ENCODE measurements at places on chromosomes 3 and 15.
A peak's percentile ranks its signal among the peaks of the same experiment; 100 is the strongest.

GRCh38 chr3:57048052-57048671, 12.3 kb upstream of the SPATA12 start:
- no peak for DNase-seq

DNA sequence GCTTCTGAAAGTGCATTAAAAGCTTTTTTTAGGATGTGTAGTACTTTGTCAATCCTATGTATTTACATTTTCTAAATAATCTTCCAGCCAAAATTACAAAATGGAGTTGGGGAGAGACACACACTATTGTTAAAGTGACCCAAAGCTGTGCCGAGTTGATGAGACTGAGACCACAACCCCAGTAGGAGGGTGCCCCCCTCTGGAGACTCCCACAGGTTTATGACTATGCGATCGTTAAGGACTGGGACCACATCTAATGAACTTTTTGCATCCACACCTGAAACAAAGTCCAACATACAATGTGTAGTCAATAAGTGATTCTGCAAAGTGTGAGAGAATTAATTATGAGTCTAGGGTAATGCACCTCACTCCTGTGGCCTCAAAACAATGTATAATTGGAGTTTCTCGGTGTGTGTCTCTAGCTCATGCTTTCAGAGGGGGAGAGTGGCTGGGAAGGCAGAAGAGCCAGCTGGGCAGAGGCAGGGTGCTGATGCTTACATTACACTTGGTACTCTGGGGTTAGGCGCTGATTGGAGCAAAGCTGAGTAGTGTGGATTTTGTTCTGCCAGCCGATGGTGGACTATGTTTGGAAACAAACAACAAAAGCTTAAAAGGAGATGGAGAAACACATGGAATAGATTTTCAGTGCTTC, 102.8 kb downstream of the KCNH8 start:
- DNase-seq = no peak

DNA sequence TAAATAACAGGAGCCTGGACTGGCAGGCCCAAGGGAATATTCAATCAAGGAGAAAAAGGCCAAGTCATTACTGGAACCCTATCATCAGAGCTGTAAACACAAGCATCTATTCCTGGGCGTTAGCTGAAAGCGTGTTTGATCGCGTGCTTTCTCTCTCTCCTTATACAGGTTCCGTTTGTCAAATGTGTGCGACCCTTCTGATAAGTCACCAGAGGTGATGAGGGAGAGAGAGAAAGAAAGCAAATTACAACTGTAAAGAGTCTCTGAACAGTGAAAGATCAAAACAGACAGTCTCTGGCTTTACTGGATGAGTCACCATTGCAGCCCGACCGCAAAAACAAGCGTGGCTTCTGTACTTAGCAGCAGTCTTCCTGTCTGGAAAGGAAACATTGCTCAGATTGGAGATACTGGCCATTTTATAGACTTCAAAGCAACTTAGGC, 39.5 kb upstream of the TPRG1 start:
- peak; percentile 57 for DNase-seq

DNA sequence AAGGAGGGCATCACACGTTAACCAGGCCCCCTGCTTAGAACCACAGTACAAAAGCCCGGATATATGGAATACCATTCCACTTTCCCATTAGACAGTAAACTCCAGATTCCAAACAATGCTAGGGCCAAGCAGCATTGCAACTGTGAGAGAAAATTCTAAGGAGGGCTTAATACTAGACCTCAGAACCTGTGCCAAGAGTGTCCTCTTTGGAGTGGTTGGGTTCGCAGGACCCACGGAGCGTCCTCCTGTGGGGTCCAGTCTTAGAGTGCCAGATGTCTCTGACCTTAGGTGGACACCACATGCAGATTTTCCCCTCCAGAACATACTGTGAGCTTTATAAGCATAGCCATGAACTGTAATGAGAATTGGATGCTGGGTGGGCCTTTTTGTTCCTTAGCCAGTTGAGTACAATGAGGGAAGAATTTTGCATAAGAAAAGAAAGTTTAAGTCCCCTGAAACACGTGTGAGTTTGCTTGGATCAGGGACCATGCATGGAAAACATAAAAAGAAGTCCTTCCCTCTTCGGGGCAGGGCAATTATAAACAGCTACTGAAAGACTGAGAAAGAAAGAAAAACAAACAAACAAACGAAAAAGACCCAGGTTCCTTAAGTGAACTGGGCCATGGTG, 325.7 kb downstream of the NEK10 start:
- DNase-seq = no peak

- no peak for DNase-seq
These were observed 151.9 kb downstream of the RBPMS2 start for GRCh38 chr15:64623347-64623996.

GRCh38 chr15:44910981-44911625, 45.4 kb upstream of the TERB2 start:
- DNase-seq = no peak

GRCh38 chr3:31522152-31522551, 10.6 kb upstream of the STT3B start:
- no peak for DNase-seq

DNA sequence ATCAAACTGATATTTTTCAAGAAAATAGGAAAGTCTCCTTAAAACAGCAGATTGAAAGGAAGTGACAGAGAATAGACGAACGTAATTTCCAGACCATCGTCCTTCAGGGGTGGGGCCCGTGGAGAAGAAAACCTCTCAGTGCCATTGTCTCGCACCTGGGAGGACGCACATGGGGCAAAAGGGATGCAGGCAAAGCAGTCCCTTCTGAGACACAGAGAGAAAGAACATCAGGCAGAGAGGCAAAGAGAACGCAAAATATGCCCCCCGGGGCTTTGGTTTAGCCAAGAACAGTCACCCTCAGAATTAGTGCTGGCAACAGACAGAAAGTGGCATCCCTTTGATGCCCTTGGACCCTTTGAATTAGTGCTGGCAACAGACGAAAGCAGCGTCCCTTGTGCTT, 37.0 kb downstream of the MUC20 start:
- DNase-seq = no peak

- no peak for DNase-seq
These were observed 49.4 kb upstream of the GSK3B start for GRCh38 chr3:120143676-120144075.

DNA sequence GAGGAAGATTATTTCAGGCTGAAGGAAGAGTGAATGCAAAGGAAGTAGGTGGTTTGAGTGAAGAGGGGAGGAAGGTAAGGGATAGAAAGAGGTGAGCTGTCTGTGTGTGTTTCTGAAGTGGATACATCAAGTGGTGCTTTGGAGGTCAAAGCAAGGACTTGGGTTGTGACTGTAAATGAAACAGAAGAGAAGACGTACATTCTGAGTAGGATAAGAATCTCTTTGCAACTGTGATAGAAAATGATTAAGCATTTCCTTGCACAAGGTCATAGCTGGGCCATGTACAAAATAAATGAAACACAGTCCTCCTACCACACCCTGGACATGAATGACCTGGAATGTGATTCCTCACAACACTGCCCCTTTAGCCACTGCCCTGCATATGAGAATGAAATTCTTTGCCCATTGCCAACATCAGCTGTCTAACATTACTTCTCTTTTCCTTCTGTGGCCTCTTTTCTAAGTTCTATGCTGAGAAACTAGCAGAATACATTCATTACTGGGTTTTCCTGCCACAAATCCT, 28.3 kb upstream of the MINDY4B start:
- no peak for DNase-seq

DNA sequence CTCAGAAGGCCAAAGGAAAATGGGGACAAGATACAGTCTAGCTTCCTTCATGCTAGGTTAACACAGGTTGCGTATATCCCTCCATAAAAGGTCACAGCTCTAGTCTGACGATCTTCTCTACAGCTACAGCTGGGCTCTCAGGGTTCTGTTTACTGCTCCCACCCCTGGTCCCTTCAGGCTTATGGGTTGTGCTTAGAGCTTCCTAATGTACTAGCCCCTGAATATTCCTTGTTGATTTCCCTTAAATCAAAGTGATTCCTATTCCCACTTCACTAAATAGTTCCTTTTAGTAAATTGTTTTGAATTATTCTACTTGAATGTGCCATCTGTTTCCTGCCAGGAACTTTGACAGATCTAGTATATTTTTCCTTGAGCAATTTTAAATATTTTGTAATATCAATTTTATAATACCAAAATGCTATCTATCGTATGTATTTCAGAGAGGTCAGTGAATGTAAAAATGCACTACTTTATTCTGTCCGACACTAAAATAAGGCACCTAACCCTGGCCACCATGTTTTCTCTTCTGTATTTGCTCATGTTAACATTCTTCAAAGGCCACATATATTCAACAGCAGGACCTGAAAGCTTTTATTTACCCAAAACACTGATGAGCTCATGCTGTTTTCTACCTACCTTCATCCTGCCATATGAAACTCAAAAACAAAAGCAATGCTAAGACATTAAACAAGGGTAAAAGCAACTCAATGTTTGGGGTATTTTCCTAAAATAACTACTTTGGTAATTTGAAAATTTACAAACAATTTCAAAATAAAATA, 92.8 kb upstream of the TGFBR2 start:
- no peak for DNase-seq

DNA sequence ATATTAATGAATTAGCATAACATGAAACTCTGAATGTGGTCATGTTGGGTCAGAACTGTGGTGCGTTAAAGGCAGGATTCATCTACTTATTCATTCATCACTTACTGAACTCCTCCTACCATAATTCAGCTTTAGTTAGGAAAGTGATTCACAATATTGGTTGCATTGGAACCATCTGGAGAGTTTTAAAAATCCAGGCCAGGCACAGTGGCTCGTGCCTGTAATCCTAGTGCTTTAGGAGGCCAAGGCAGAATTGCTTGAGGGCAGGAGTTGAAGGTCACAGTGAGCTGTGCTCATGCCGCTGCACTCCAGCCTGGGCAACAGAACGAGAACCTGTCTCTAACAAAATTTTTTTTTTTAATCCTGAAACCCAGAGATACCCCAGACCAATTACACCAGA, 44.2 kb upstream of the ATG7 start:
- DNase-seq = no peak

DNA sequence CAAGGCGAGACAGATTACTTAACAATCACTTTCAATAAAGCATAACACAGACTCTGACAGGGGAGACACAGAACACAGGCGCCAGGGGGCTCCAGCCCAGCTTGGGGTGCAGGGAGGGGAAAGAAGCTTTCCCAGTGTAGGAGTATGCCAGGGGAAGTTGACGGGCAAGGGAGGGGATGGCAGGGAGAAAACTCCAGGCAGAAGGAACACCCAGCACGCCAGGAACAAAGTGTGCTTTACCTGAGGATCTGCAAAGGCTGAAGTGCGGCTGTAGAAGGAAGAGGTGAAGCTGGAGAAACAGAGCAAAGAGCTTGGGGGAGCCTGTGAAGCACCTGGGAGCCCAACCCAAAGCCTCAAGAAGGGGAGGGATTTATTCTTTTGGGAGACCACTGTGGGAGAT, 12.1 kb downstream of the RGMA start:
- no peak for DNase-seq

GRCh38 chr3:170785454-170785853, 84.5 kb downstream of the RPL22L1 start:
- DNase-seq = no peak

- no peak for DNase-seq
These were observed 62.2 kb downstream of the PYDC2 start for GRCh38 chr3:191523148-191523547.

GRCh38 chr3:124131580-124131979, 139.7 kb upstream of the ROPN1 start:
- no peak for DNase-seq

GRCh38 chr3:25588441-25589103, 76.1 kb downstream of the TOP2B start:
- DNase-seq = no peak

GRCh38 chr15:93129702-93130488, 40.9 kb upstream of the RGMA start:
- DNase-seq = no peak

DNA sequence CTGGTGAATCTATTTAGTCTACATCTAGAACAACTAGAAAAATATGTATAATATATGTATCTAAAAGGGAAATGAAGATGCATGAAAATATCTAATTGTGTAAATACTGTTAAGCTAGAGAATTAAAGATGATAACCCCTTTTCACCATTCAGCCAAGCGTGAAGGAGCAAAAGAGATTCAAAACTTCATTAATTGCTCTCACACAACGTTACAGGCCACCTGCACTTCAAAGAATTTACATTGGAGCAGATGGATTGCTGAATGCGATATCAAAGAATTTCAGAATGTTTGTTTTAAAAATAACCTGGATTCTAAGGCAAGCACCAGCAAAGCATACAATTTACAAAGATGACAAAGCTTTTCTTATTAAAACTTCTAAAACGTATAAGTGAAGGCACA, 243.2 kb downstream of the ROBO2 start:
- no peak for DNase-seq

- peak; percentile 35 for DNase-seq
These were observed 98.6 kb downstream of the TPRG1 start for GRCh38 chr3:189270248-189270832.

DNA sequence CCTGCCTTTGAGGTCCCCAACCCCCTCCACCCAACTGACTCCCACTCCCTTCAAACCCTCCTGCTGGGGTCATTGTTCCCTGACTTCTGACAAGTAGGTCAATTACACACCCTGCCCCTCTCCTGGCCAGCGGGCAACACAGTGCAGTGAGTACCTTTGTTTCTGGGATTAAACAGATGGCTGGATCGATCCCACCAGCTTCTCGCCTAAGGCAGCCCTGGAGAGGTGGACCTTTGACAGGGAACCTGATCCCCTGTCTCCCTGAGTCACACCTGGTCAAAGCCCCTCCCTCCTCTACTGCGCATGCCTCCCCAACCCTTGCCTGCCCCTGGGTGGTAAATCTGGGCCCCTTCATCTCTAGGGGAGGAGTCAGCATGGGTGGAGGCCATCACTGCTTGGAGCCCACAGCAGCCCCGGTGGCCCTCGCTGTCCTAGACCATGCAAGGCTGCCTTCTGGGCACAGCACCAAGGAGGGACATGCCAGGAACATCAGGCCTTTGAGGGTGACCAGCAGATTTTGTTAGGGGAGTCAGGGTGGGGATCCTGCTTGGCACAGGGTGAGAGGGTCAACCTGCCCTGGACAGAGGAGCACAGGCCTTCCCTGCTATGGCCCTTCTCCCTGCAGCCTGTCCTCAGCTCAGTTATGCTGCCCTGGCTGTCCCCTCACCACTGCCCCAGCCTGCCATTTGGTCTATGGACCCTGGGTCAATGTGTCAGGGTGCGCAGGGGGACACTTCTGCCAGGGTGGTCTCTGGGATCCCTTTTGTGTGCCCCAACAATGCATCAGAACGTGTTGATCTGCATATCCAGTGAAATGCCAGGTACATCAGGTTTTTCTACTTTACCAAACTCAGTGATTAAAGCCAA, 9.8 kb upstream of the PRR23E start:
- DNase-seq = no peak

DNA sequence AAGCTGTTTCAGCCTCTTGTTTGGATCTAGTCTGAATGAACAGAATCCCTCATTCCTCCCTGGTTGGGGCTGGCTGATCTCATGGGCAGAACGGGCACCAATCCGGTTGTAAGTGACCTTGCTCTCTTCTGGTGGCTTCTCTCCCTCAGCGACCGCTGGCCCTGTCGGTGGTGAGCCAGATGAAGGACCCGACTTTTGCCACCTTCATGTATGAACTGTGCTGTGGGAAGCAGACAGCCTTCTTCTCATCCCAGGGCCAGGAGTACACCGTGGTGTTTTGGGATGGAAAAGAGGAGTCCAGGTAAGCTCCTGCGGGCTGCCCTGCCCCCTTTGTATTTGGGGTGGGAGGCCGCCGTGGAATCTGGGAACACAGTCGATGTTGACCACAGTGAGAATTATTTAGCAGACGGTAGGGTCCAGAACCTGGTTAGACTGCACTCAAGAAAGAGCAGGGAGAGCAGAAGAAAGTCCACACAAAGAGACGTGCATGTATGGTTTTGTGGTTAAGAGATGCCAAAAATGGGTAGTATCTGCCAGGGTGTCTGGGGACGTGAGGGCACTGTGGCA, 138.8 kb downstream of the LRRK1 start:
- DNase-seq = no peak
